ENCODE measurements at places on chromosomes 3 and 15.
A peak's percentile ranks its signal among the peaks of the same experiment; 100 is the strongest.

DNA sequence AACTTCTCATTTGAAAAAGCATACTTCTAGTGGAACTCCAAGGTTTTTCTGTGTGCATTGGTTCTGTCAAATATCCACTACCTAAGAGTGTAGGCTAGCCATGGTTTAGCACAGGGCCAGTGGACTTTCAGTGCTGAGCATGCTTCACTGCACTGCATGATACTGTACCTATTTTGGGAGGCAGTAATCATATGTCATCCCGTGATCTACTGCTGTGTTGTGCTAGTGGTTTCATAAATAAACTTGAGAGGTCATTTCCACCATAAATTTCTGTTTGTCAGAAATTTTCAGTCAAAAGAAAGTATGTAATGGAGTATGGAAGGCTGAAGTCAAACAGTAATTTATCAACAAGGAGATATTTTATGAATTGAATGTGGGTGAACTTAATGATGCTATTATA is 203.6 kb downstream of the ROBO1 start:
- H3K4me3 ChIP-seq = no peak overlapping the region
- DNase-seq = no peak
- H3K4me1 ChIP-seq = no peaks in the 10 kb centered on the region
- H3K36me3 ChIP-seq = no peaks in the 10 kb centered on the region
- H3K27ac ChIP-seq = no peak overlapping the region

- DNase-seq = no peak
- H3K27me3 ChIP-seq = no peaks in the 10 kb centered on the region
- no peaks in the 10 kb centered on the region for H3K36me3 ChIP-seq
- peaks cover 51% of the 10 kb centered on the region for H3K4me1 ChIP-seq
- H3K27ac ChIP-seq = no peak overlapping the region
- no peak overlapping the region for H3K4me3 ChIP-seq
Observed at GRCh38 chr15:63906266-63906584, 72.5 kb upstream of the HERC1 start.

DNA sequence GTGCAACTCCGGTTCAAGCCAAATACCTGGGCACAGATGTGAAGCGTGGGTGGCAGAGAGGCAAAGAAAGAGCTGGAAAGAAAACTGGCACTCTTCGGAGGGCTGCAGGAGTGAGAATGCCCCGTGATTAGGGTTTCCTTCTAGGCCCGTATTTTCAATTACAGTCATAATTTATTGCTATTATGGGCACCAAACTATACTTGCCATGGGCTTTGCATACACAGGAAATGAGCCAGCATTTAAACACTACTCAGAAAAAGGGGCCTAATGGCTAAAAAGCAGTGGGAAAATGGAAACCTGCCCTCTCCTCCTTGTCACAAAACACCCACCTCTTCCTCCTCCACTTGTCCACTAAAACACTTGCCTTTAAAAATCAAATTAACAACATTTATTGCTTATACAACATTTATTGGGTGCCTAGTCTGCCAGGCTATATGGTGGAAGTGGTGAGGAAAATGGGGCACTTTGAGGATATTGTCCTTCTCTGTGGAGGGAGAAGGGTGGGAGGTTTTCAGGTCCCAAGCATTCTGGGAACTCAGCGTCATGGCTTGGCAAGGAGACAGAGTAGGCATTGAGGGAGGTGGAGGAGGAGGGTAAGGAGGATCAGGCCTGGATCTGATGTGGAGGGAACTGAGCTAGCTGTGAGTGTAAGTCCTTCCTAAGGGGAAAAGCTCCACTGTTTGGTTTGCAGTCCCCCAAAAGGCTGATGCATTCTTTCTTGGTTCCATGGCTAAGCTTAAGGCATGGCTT is 160.9 kb downstream of the SLCO3A1 start:
- H3K27me3 ChIP-seq = peaks cover 18% of the 10 kb centered on the region
- H3K4me1 ChIP-seq = no peaks in the 10 kb centered on the region
- H3K36me3 ChIP-seq = no peaks in the 10 kb centered on the region
- no peak overlapping the region for H3K4me3 ChIP-seq

DNA sequence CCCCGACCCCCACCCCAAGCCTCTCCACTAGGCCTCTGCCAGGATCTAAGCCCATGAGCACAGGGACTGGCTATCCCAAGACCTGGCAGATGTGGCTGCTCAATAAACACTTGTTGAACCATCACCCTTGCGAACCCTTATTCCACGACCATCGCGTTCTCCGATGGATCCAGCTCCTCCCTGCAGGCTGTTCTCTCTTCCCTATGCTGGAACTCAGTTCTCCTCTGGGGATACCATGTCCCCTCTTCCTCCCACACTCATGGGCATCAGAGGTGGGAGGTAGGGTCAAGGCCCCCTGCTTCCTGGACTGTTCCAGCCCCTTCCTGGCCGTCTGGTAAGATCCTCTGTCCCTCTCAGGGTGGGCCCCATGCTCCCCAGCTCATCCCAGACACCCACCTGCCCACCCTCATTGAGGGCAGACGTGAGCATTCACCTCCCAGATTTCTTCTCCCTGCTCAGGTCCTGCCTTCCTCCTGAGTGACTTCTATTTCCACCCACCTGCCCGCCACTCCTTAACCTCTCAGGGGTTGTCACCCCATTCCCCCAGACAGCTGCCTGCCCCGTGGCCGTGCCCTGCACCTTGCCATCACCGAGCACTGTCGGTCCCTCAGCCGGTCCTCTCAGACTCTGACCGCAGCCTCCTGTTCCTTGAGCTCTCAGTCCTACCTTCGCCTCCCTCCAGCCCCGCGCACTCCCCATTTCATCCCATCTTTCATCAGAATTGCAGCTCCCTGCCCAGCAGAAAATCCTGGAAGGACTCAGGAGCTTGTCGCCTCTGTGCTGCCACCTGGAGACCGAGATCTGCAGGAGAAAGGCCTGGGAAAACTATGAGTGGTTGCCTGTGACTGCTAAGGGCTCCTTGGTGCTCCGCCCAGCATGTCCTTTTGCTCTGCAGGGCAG is 42.0 kb downstream of the PML start:
- peaks cover 2% of the 10 kb centered on the region for H3K4me1 ChIP-seq
- peak overlapping the region; percentile 52 for H3K27ac ChIP-seq
- no peak overlapping the region for H3K4me3 ChIP-seq
- no peak for DNase-seq
- peaks cover 68% of the 10 kb centered on the region for H3K36me3 ChIP-seq
- no peaks in the 10 kb centered on the region for H3K27me3 ChIP-seq

- no peak for DNase-seq
- peaks cover 10% of the 10 kb centered on the region for H3K4me1 ChIP-seq
Observed at GRCh38 chr3:16262174-16262573, 2.6 kb downstream of the DPH3 start.

- peaks cover 14% of the 10 kb centered on the region for H3K4me1 ChIP-seq
- no peak overlapping the region for H3K27ac ChIP-seq
- H3K4me3 ChIP-seq = no peak overlapping the region
Observed at GRCh38 chr3:128195369-128195768, 42.1 kb downstream of the EEFSEC start.

DNA sequence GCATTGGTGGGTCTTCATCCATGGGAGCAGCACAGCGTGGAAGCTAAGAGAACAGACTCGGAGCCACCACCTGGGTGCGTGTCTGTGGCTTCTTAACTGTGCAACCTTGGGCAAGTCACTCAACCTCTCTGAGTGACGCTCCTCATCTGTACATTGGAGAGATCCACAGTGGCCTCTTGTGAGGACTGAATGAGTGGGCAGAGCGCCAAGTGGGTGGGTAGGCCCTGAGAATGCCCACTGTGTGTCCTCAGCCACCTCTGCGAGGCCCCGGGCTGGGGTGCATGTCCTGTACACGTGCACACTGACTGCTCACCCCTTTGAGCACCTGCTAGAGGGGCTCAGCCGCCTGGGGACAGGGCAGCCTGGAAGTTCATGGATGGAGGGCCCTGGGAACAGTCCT is 99.6 kb upstream of the PRR23E start:
- H3K36me3 ChIP-seq = no peaks in the 10 kb centered on the region
- H3K27ac ChIP-seq = no peak overlapping the region
- peaks cover 18% of the 10 kb centered on the region for H3K27me3 ChIP-seq

DNA sequence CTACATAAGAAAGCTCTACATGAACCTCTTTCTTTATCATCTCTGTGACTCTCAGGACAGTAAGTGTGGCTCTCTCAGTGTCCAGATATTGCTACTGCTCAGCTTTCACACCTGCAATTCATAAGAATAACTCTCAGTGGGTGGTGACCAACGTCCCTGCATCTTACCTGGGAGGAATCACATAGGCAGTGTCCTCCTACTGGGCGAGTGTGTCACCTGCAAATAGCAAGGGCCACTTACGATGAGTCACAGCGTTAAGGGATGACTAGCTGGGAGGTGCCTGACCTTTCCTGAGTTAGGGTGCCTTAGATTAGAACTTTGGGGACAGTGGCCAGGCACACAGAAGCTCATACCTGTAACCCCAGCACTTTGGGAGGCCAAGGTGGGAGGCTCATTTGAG is 90.8 kb upstream of the C3orf80 start:
- no peak overlapping the region for H3K4me3 ChIP-seq
- peaks cover 11% of the 10 kb centered on the region for H3K4me1 ChIP-seq
- H3K27ac ChIP-seq = no peak overlapping the region
- no peak for DNase-seq
- peaks cover under 1% of the 10 kb centered on the region for H3K27me3 ChIP-seq
- no peaks in the 10 kb centered on the region for H3K36me3 ChIP-seq

DNA sequence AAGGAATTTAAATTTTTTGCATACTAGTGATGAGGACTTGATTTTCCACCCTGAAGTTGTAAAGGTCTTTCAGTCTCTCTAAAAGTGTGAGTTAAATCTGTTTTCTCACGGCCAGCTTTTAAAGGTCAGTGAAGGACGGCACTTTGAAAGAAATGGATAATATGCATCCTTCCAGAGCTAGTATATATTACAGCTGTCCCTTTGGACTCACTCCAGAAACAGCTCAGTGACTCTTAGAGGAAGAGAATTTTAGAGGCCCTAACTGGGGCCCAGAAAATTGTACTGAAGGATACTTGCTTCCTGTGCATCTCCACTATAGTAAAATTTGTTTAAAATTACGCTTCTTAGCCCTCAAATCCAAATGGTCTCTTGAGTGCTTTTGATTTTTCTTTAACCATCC is 41.6 kb downstream of the PIK3CA start:
- no peak for DNase-seq
- no peak overlapping the region for H3K4me3 ChIP-seq
- H3K36me3 ChIP-seq = no peaks in the 10 kb centered on the region
- H3K27ac ChIP-seq = no peak overlapping the region
- peaks cover 25% of the 10 kb centered on the region for H3K4me1 ChIP-seq

GRCh38 chr3:192481638-192482037 is 245.7 kb downstream of the FGF12 start:
- no peaks in the 10 kb centered on the region for H3K4me1 ChIP-seq
- H3K36me3 ChIP-seq = no peaks in the 10 kb centered on the region
- H3K4me3 ChIP-seq = no peak overlapping the region
- no peak overlapping the region for H3K27ac ChIP-seq
- H3K27me3 ChIP-seq = peaks cover 9% of the 10 kb centered on the region
- no peak for DNase-seq

- no peak for DNase-seq
- peaks cover 21% of the 10 kb centered on the region for H3K4me1 ChIP-seq
- H3K27me3 ChIP-seq = no peaks in the 10 kb centered on the region
- H3K4me3 ChIP-seq = no peak overlapping the region
Observed at GRCh38 chr3:172271386-172271976, 176.8 kb downstream of the GHSR start.

- H3K27me3 ChIP-seq = no peaks in the 10 kb centered on the region
- peaks cover 8% of the 10 kb centered on the region for H3K36me3 ChIP-seq
- peaks cover 4% of the 10 kb centered on the region for H3K4me1 ChIP-seq
- no peak overlapping the region for H3K4me3 ChIP-seq
Observed at GRCh38 chr3:180974286-180974685, 15.2 kb downstream of the DNAJC19 start.

- peaks cover 46% of the 10 kb centered on the region for H3K27me3 ChIP-seq
- H3K36me3 ChIP-seq = no peaks in the 10 kb centered on the region
- no peak overlapping the region for H3K4me3 ChIP-seq
- H3K4me1 ChIP-seq = peaks cover 13% of the 10 kb centered on the region
Observed at GRCh38 chr3:193816656-193817311, 223.8 kb downstream of the OPA1 start.

GRCh38 chr3:119401069-119401468 is 62.3 kb downstream of the TMEM39A start:
- H3K4me3 ChIP-seq = no peak overlapping the region
- DNase-seq = no peak
- no peaks in the 10 kb centered on the region for H3K27me3 ChIP-seq
- no peak overlapping the region for H3K27ac ChIP-seq
- peaks cover 64% of the 10 kb centered on the region for H3K36me3 ChIP-seq

- H3K27ac ChIP-seq = no peak overlapping the region
- no peaks in the 10 kb centered on the region for H3K4me1 ChIP-seq
- H3K36me3 ChIP-seq = no peaks in the 10 kb centered on the region
Observed at GRCh38 chr3:144569651-144570050, 598.0 kb downstream of the DIPK2A start.

- H3K27ac ChIP-seq = no peak overlapping the region
- no peak for DNase-seq
Observed at GRCh38 chr3:54134713-54135112, 12.4 kb downstream of the CACNA2D3 start.

DNA sequence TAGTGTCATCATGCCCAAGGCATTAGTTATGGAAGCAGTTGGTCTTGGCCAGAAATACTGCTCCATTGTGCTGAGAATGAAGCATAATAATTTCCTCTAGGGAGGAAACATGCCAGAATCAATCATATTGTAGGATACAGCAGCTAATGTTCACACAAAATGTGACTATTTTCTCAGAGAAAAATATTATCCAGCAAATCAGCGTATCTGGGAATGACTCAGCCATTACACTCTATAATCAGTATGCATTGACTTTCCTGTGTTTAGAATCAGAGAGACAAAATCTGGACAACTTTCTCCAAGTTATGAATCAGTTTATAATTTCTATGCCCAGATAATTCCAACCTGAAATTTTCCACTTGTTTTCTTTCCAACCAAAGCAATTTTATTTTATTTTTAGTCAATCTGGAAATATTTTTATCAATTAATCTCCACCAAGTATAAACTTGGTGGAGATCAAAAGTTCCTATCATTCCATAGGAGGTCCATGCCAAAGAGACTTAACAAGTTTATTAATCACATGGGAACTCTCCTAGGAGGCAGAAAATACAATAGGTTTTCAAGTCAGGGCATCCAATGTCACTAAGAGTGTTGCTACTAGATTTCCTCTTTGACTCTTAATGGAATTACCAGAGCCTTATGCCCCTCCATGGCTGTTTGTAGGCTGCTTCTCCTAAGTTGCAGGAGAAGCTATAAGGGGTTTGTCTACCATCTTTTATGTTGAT is 36.4 kb downstream of the SUCNR1 start:
- H3K36me3 ChIP-seq = peaks cover 1% of the 10 kb centered on the region
- no peaks in the 10 kb centered on the region for H3K4me1 ChIP-seq
- DNase-seq = no peak
- H3K4me3 ChIP-seq = no peak overlapping the region
- no peaks in the 10 kb centered on the region for H3K27me3 ChIP-seq

GRCh38 chr3:149620291-149621020 is 37.4 kb downstream of the WWTR1 start:
- peaks cover 23% of the 10 kb centered on the region for H3K27me3 ChIP-seq
- H3K27ac ChIP-seq = no peak overlapping the region
- no peak overlapping the region for H3K4me3 ChIP-seq

GRCh38 chr15:89112341-89112971 is 24.2 kb downstream of the ABHD2 start:
- DNase-seq = no peak
- H3K27me3 ChIP-seq = no peaks in the 10 kb centered on the region
- peaks cover 21% of the 10 kb centered on the region for H3K36me3 ChIP-seq
- H3K4me3 ChIP-seq = no peak overlapping the region

GRCh38 chr3:45948311-45948781 is 5.1 kb downstream of the CXCR6 start:
- H3K27me3 ChIP-seq = no peaks in the 10 kb centered on the region
- no peak overlapping the region for H3K4me3 ChIP-seq
- H3K27ac ChIP-seq = no peak overlapping the region
- peaks cover 37% of the 10 kb centered on the region for H3K36me3 ChIP-seq
- no peaks in the 10 kb centered on the region for H3K4me1 ChIP-seq
- DNase-seq = no peak
